ENCODE measurements at places on chromosomes 1 and 21.

GRCh38 chr1:111045033-111045722 lies 81.5 kb upstream of the LRIF1 start:
- DNase-seq: no peak

DNA sequence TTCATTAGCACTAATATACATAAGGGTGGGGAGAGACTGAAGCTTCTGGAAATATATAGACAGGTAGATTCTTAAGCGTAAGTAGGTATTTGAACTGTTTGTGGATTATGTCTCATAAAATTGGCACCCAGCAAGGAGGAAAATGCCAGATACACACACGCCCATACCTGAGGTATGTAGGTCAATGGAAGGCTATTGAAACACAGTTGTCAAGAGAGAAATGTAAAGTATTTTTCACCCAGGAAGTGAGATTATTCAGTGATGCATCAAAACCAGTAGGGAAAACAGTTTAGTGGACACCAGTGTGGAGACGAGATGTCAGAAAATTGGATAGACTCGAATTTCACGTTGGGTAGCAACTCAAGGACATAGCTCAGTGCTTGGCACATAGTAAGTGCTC lies 4.7 kb upstream of the RSPH1 start:
- DNase-seq: no peak

DNA sequence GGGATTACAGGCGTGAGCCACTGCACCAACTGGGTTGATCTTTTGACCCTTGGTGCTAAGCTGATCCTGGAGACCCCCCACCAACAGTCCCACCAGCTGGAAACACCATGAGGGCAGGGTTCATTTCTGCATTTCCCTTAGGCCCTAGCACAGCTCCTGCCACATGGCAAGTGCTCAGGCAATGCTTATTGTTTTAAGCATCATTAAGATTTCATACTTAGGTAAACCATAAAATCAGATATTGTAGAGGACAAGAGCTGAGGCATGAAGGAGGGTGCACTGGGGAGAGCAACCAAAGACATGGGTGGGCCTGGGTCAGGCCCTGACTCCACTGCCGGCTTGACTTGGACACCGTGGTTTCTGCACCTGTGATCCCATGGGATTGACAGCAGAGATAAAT lies 17.7 kb downstream of the CHIT1 start:
- DNase-seq: no peak

GRCh38 chr1:38872401-38873026 lies 634 bp downstream of the MYCBP start:
- peak; percentile 19 for DNase-seq

- no peak for DNase-seq
Observed at GRCh38 chr1:180249725-180250498, 19.8 kb downstream of the LHX4 start.

GRCh38 chr1:21814981-21815582 lies 3.0 kb downstream of the LDLRAD2 start:
- no peak for DNase-seq

DNA sequence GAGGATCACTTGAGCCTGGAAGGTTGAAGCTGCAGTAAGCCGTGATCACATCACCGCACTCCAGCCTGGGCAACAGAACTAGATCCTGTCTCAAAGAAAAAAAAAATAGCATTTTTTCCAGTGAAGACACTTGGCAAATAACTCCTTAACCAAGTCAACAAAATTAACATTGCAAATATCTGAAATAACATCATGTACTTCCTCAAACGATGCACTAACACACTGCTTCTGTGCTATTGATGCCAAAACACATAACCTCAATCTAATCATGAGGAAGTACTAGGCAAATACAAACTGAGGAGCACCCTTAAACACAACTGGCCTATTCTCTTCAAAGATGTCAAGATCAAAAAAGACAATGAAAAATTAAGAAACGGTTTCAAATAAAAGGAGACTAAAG lies 32.3 kb downstream of the PABPC4 start:
- DNase-seq: no peak

- no peak for DNase-seq
Observed at GRCh38 chr1:168634951-168635532, 58.6 kb downstream of the XCL1 start.

DNA sequence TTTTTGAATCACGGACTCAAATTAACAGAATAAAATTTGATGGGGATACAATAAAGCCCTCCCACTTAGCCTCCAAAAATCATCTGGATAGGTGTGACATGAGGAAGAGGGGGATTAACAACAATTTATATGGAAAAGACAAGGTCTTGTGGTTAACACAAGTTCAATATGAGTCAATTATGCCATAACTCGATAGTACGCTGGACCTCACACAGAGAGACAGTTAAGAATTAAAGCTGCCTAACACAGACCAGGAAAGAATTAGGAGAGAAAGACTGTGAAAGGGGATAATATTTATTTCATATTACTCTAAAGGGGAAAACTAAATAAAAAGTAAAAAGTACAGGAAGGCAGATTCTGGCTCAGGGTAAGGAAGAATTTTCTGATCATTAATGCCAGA lies 243.7 kb upstream of the LYPLAL1 start:
- DNase-seq: no peak

GRCh38 chr1:230861970-230862595 lies 6.2 kb downstream of the C1orf198 start:
- DNase-seq: no peak

- no peak for DNase-seq
Observed at GRCh38 chr1:55823541-55824250, 608.5 kb upstream of the USP24 start.

DNA sequence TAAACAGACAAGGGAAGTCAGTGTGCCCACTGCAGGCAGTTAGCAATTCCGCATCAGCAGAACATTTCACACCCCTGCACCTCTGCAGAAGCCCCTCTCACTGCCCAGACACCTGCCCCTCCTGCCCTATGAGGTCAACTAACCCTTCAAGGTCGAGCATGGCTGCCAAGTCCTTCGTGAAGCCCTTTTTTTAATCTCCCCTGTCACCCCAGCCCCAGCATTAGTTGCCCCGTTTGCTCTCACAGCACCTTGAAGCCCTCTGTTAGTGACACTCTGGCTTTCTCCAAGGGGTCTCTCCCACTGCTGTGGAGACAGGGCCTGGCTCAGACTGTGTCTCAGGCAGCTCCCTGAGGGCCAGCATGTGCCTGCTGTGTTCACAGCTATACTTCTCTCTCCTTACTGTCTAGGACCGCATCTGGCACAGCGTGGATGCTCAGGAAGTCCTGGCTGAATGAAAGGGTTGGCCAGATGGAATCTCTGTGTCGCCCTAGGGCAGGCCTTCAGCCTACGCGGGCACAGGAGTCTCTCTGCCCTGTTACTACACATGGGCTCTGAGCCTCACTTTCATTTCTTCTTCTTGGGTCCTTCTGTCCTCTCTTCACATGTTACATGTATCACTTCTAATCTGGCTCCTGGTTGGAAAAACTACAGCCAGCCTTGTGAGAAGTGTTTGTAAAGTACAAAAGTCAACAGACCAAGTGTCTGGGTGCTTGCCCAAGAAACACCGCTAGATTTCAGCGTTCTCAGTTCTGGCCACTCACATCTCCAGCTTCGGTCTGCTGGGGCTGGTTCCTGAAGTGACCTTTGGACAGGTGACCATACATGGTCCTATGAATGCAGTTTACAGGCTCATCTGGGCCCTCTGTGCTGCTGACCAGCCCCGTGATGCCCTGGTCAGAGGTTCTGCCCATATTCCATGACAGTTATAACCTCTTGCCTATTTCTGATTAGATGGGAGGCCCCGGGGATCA lies 19.7 kb downstream of the SLC2A1 start:
- no peak for DNase-seq

DNA sequence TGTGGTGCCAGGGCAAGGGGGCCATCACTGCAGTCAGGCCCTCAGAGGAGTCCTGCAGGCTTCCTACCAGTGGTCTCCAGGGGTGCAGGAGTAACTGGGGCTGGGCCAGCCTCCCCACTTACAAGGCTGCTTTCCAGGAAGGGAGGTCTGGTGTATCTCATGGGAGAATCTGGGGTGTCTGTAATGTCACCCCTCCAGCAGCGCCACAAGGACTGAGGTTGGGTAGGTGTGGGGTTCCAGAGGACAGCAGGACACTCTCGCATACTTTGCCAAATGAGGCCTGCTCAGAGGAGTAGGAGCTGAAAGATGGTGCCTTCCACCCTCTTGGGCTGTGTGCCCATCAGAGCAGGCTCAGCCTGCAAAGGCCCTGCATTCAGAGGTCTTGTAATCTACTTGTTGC lies 46.9 kb downstream of the TNNT2 start:
- DNase-seq: no peak

DNA sequence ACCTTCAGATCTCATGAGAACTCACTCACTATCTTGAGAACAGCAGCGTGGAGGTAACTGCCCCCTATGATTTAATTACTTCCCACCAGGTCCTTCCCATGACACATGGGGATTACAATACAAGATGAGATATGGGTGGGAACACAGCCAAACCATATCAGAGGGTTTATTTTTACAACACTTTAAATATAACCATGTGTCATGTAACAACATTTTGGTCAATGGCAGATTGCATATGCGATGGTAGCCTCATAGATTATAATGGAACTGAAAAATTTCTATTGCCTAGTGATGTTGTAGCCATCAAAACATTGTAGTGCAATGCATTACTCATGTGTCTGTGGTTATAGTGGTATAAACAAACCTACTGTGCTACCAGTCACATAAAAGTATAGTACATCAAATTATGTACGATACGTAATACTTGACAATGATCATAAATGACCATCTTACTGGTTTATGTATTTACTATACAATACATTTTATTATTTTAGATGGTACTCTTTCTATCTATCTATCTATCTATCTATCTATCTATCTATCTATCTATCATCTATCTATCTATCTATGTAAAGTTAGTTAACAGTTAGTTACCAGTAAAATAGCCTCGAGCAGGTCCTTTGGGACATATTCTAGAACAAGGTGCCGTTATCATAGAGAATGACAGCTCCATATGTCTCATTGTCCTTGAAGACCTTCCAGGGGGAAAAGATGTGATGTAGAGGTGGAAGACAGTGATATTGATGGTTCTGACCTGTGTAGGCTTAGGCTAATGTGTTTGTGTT lies 12.6 kb upstream of the S100B start:
- DNase-seq: no peak

GRCh38 chr21:45788637-45789506 lies 145.3 kb downstream of the PCBP3 start:
- DNase-seq: no peak

DNA sequence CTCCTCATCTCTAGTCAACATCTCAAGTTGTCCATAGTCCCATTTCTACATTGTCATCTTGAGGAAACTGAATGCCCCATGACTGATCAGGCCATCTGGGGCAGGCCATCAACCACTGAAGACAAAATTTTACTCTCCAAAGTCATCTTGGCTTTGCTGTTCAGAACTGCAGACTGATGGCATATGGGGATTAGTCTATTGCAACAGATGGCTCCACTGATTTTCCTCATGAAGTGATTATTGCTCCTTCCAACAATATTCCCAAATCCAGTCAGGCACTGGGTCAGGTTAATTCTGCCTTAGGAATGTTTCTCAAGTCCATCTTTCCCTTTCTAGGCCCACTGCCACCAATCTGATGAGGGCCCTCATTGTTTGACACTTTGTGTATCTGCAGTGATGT lies 101.7 kb downstream of the ESRRG start:
- no peak for DNase-seq

- no peak for DNase-seq
Observed at GRCh38 chr1:62420214-62420613, 16.6 kb upstream of the USP1 start.

GRCh38 chr21:35575280-35575915 lies 484.9 kb downstream of the SETD4 start:
- no peak for DNase-seq

DNA sequence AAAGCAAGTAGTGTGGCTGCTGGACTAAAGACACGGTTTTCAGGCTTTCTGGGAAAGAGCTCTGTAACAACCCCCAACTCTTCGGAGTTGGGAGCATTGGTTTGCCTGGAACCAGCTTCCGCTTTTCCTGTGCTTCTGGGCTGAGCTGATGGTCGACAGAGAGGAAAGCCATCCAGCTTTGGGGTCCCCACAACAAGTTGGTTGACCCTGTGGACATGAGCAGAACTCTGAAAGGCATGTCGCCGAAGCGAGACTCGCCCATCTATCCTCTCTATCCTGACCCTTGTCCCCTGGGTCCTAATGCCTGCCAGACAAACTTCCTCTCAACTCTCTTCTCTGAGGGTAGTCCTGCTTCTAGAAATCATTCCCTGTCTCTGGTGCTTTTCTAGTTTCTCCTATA lies 31.9 kb upstream of the FCGR2A start:
- peak; percentile 78 for DNase-seq

GRCh38 chr21:31660259-31660565 lies 719 bp downstream of the SOD1 start:
- peak; percentile 54 for DNase-seq

DNA sequence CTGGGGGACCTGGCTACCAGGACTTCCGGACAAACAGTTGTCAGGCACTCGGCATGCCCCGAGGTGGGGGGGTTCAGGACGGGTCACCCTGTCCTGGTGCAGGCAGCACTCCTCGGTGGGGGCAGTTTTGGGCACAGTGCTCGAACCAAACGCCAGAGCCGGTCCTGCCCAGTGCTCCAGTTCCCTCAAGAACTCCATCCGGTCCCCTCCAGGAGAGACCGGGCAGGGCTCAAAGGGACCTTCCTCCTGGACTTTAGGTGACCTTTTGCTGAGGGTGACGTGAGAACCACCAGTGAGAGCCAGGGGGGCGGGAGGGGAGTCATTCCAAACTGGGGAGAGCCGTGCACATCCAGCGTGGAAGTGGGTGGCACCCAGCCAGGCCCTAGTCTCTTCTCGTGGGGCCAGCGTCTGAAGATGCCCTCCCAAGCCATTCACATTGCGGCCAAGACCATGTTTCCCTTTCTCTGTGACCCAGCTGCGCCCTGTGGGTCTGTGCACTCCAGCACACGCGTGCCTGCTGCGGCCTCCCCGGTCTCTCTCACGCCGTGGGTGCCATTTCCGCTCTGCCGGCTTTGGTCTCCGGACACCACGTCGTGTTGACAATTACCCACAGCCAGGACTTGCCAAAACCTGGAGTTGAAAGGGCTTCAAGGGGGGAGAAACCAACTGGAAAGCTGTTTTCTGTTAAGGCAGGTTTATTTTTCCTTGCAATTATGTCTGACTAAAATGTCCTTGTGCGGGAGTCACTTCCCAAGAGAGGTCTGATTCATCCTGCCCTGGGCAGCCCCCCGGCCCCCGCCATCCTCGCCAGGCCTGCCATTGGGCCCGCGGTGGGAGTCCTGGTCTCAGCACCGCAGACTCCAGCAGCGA lies 178.8 kb upstream of the ARHGEF16 start:
- no peak for DNase-seq

GRCh38 chr1:25253911-25254310 lies 6.7 kb upstream of the RSRP1 start:
- peak; percentile 95 for DNase-seq

DNA sequence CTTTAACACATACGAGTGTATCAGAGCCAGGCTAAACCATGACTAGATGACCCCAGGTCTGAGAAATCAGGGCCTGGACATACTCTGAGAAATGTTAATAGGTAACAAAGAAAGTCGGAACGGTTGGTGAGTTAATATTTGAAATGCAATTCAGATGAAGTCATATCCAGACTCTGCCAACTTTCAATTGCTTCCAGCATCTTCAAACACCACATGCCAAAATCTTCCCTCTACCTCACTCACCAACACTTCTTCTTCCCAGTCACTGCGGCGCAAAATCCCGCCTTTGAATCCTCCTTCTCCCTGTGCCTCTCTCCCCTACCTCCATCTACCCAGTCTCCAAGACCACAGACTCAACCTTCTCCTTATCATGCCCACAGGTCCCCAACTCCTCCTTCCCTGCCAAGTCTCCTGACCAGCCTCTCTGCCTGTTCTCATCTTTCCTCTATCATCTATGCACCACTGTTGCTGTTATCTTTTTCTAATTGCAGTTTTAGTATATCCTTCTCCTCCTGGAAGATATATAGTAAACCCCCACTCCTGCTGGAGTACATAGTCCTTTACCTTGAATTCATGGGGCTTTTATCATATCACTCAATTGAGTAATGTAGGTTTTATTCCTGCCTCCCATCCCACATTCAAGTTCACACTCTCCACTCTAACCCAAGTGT lies 41.3 kb downstream of the ZBTB18 start:
- DNase-seq: no peak

Measured in mesendoderm (in vitro differentiated cells).